T follicular helper cell (primary cell): ENCODE measurements at places on chromosomes 1 and 21.
A peak's percentile ranks its signal among the peaks of the same experiment; 100 is the strongest.

- no peak for DNase-seq
Observed at GRCh38 chr1:1940123-1940425, 21.0 kb upstream of the TMEM52 start.

GRCh38 chr1:74652711-74653139 is 20.9 kb downstream of the ERICH3 start:
- no peak for DNase-seq

GRCh38 chr1:111142356-111142975 is 2.4 kb downstream of the CEPT1 start:
- no peak for DNase-seq

DNA sequence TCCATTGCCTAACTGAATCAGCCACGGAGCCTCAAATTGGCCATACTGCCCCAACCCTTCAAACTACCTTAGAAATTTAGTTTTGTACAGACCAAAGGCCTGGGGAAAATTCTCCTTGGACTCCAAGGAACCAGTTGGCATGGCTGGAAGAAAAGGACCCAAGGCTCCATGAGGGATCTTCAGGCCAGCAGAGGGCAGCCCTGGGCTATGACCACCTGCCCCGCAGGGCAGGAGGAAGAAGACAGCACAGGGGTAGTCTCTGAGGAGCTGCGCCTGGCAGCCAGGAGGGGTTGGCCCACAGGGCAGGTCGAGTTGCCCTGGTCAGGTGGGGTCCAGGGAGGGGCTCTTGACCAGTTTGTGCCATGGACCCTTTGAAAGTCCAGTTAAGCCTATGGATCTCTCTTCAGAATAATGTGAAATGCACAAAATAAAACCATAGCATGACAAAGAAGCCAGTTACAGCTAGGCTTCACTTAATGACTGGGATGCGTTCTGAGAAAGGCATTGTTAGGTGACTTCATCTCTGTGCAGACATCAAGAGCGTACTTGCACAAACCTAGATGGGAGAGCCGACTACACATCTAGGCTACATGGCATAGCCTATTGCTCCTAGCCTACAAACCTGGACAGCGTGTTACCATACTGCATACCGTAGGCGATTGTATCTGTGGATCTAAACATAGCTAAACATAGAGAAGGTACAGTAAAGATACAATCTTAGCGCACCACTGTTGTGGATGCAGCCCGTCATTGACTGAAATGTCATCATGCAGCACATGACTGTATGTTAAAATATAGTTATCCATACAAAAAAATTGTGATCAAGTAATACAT is 26.1 kb downstream of the CACNA1S start:
- DNase-seq: no peak

GRCh38 chr1:4596486-4596885 is 57.9 kb upstream of the AJAP1 start:
- DNase-seq: no peak

GRCh38 chr1:20540281-20540680 is 12.1 kb upstream of the FAM43B start:
- DNase-seq: no peak

DNA sequence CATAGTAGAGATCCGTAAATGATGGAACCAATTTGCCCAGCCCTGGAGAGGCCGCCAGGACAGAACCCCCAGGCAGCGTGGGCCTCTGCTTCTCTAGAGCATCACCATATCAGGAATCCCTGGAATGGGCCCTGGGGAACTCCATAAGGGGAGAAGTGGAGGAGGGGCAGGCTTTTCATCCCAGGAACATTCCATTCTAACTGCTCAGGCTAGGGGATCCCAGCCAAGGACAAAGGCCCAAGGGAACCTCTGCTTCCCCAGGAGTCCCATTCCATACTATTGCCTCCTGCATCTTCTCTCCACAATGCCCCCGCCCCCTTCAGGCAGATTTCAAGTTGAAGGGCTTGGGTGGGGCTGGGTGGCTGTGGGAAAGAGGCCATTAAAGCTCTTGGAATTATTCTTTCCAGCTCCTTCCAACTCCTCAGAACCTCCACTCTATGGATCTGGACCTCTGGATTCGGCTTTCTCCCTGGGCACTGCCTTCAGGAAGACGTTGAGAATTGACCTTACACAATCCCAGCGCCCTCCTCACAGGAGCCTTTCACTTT is 6.0 kb downstream of the TRNP1 start:
- DNase-seq: no peak

- DNase-seq: no peak
Observed at GRCh38 chr1:81410351-81410750, 390.4 kb upstream of the ADGRL2 start.

GRCh38 chr1:154669464-154670282 is 61.7 kb upstream of the ADAR start:
- DNase-seq: peak; percentile 62

DNA sequence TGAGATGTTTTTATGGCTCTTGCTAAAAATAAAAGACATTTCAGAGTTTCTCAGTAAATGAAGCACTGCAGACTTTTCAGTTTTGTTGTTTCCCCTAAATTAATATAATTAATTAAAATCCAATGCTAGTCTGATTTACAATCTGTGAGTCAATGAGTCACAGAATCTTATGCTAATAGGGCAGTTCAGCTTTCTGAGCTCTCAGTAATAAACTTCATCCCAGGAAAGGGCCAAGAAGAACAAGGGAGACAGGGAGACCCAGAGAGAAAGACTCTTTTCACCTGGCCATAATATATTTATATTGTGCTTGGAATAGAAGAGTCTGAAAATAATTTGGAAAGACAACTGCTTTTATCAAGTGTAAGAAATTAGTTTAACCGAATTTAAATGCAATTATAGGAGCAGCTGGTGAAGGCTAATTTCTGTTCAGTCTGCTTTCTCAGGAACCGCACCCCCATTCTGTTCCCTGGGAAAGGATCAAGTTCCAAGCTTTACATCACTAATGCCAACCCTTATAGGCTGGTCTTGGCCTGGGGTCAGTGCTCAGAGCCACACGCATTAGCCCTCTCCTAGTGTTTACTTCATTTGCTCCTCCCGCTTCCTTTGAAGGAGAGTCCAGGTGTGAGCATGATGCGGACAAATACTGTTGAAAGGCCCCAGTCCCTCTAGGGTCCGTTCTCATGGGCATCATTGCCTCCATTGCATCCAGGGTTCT is 145.6 kb downstream of the ZBTB18 start:
- DNase-seq: no peak

DNA sequence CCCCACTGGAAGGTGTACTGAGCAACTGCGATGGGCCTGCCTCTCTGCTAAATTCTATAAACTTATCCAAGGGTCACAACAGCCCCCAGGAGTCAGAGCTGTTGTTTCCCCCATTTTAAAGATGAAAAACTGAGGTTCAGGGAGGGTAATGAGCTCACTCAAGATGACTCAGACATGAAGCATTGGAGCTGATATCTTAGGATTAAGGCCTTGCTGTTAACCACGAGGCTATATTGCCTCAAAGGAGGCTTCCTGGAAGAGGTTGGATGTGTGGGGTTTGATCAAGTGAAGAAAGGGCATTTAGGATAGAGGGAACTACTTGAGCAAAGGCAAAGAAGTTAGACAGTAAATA is 6.7 kb downstream of the LDLRAP1 start:
- no peak for DNase-seq

DNA sequence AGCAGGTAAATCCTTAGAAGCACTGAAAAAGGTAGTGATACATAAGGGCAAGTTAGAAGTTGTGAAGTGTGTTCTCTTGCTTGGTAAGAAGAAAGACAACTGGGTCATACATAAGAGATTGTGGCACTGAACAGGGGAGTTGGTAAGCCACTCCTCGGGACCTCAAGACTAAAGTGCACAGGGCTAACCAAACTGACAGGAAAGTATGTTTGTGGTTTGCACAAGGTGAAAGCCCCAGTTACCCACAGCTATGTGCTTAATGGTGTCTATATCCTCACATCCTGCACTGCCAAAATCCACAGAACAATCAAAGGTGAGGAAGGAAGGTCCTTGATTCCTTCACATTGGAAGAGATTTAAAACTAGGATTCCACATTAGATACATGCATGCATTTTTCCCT is 276.5 kb downstream of the DNM3 start:
- DNase-seq: no peak

GRCh38 chr21:28587748-28588147 is 404.9 kb downstream of the LTN1 start:
- DNase-seq: no peak

DNA sequence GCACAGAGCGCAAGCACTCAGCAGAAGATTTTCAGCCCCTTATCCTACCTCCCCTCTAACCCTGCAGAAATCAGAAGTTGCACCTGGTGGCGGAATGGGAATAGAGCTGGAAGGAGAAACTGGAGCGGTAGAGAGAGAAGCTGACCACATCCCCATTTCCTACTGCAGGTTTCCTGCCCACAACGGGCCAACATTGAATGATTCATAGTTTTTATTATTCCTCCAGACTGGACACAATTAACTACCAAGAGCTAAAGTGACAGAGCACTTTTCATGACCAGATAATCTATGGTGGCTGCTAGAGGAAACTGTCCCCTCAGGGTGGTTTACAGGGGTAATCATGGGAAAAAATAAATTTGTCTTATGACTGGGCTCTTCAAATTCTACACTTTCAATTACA is 21.3 kb upstream of the LRRC8D start:
- DNase-seq: no peak

GRCh38 chr21:44603109-44603875 is 2.9 kb downstream of the KRTAP10-7 start:
- DNase-seq: no peak

DNA sequence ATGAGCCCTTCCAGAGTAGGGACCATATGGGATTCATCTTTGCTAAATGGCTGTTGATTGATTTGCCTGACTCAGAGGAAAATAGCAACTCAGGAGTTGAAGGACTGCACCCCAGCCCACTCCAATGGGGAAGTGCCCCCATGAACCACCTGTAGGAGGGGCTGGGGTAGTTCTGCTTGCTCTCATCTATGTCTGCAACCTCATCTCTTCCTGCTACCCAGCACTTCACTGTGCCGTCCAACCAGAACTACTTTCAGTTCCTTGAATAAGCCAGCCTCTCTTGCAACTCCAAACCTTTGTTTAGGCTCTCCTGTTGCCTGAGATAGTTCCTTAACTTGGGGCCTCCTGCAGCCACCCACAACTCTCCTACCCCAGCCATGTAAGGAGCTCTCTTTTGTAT is 26.6 kb downstream of the BEND5 start:
- DNase-seq: no peak

DNA sequence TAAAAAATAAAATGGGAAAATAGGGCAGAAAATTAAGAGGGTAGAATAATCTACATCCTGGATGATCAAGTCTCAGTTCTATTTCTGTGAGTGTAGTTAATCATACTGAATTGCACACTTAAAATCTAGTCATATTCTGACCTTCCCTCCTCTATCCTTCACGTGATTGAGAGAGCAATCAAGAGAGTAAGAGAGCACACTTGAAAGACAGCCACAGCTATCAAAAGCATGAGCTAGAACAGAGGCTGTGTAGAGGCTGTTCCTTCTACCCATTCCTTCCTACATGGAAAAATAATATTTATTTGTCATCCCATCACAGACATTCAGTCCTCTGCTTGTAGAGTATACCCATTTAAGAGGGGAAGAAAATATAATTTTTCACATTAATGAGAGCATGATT is 52.4 kb downstream of the PHC2 start:
- DNase-seq: no peak

DNA sequence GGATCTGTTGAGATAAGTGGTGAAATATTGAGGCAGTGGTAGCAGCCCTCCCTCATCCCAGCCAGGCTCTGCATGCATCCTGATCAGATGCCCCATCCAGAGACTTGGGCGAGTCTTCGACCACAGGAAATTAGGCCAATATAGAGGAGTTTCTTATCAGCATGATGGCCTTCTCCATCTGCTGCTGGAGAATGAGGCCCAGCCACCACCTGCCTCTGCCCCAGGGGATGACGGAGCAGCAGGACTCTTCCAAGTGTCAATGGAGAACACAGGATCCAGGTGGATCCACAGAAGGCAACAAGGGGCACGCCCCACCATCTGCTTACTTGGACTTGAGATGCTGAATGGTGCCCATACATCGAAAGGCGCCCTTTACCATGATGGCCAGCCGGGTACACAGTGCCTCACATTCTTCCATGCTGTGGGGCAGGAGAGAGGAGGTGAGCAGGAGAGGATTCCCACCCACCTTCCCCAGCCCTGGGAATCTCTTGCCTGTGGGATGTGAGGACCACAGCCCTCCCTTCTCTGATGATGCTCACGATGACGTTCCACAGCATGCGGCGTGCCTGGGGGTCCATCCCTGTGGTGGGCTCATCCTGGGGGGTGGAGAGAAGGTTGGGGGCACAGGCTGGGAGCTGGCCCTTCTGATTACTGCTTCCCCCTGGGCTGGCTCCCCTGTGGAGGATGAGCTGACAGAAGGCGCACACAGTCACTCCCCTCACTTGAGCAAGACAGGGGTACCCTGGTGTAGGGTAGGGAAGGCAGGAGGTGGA is 91.5 kb upstream of the GCLM start:
- DNase-seq: no peak

GRCh38 chr1:36212782-36213181 is 11.5 kb upstream of the THRAP3 start:
- no peak for DNase-seq

- DNase-seq: no peak
Observed at GRCh38 chr21:42411197-42411869, 7.6 kb downstream of the UBASH3A start.

DNA sequence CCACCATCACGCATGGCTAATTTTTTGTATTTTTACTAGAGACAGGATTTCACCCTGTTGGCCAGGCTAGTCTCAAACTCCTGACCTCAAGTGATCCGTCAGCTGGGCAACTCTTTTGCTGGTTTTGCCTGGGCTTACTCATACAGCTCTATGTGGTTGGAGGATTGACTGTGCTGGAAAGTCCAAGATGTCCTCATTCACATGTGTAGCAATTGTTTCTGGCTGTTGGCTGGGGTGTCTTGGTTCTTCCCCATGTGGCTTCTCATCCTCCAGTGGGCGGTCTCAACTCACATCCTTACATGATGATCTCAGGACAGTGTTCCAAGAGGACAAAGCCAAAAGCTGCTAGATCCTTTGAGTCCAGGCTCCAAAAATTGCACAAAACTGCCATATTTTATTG is 53.3 kb downstream of the TEX35 start:
- DNase-seq: no peak

DNA sequence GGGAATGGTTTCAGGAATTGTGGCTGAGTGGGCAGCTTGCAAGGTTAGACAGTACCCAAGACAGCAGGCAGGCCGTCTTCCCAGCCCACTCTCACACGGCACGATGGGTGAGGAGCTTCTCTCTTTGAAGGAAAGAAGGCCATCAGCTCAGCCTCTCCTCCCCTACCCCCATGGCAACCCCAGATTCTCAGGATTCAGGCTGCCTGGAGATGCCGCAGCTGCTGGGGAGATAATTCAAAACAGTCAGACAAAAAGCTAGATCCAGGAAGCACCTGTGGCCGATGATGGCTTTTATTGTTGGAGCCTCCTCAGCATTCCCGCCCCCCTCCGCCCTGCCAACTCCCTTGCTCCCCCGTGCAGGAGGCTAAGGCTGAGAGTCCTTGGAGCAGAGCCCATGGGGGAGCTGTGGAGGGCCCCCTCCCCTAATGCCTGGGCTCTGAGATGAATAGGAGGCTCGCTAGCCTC is 220.5 kb downstream of the TRABD2B start:
- no peak for DNase-seq

DNA sequence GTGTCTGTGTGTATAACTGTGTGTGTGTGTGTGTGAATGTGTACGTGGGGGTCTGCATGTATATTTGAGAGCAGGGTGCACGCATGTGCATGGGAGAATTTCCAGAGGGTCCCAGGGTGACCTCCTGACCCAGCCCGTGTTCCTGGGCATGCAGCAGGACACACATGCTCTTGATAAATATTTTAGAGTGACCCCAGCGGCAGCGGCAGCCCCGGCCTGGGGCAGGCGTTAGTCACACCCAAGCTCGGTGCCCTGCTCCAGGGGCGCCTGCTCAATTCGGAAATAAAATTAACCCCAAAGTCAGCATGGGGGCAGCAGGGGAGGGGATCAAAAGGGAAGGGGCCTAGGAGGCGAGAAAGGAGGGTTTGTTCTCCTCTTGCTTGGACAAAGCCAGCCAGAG is 107.5 kb downstream of the PAX7 start:
- no peak for DNase-seq
